ENCODE measurements at places on chromosomes 2 and 18. TPM values are rescaled to one million over a fixed set of nuclear protein-coding genes. Genes with fewer than 3 reads are reported as not detected.

The ANKRD30BL gene
- not detected for total RNA-seq

The SERPINB5 gene
- total RNA-seq = 1.0 TPM

DNA sequence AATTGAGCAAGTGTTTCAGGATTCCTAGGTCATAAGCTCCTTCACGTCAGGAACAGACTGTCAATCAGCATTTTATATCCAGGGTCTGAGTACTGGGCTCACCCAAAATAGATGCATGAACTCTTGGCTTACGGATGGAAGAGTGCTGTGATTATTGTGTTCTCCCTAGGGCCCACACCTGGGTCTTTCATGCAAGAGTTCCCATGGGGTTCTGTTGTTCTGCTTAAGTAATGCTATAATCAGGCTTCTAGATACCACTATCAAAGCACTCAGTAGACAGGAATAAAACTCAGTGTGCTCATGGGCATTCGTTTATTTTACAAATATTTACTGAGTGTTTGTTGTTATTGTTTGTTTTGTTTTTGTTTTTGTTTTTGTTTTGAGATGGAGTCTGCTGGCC, 46.4 kb upstream of the PMAIP1 start:
- H3K36me3 ChIP-seq = no peaks in the 10 kb centered on the region
- H3K4me3 ChIP-seq = no peak overlapping the region
- no peaks in the 10 kb centered on the region for H3K27me3 ChIP-seq

The SALL3 gene
- not detected for total RNA-seq

GRCh38 chr2:11901351-11902069, 155.1 kb downstream of the LPIN1 start:
- peaks cover 16% of the 10 kb centered on the region for H3K4me1 ChIP-seq
- H3K4me3 ChIP-seq = no peak overlapping the region
- no peaks in the 10 kb centered on the region for H3K36me3 ChIP-seq
- no peak for DNase-seq
- no peak overlapping the region for H3K27ac ChIP-seq
- no peaks in the 10 kb centered on the region for H3K27me3 ChIP-seq

DNA sequence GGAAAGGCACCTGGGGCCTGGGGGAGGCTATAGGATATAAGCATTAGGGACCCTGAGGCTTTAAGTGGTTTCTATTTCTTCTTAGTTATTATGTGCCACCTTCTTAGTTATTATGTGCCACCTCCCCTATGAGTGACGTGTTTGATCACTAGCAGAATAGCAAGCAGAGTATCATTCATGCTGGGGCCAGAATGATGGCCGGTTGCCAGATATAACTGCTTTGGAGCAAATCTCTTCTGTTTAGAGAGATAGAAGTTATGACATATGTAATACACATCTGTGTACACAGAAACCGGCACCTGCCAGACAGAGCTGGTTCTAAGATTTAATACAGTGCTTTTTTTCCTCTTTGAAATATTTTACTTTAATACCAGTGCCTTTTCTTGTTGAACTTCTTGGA, 29.4 kb downstream of the LIPG start:
- no peak overlapping the region for H3K27ac ChIP-seq
- DNase-seq = peak; percentile 31
- H3K4me3 ChIP-seq = no peak overlapping the region
